ENCODE measurements at places on chromosomes 7 and 10. TPM values are rescaled to one million over a fixed set of nuclear protein-coding genes. Genes with fewer than 3 reads are reported as not detected.
A peak's percentile ranks its signal among the peaks of the same experiment; 100 is the strongest.

GRCh38 chr7:80307227-80307856, 172.7 kb downstream of the GNAI1 start:
- peak; percentile 63 for DNase-seq

DNA sequence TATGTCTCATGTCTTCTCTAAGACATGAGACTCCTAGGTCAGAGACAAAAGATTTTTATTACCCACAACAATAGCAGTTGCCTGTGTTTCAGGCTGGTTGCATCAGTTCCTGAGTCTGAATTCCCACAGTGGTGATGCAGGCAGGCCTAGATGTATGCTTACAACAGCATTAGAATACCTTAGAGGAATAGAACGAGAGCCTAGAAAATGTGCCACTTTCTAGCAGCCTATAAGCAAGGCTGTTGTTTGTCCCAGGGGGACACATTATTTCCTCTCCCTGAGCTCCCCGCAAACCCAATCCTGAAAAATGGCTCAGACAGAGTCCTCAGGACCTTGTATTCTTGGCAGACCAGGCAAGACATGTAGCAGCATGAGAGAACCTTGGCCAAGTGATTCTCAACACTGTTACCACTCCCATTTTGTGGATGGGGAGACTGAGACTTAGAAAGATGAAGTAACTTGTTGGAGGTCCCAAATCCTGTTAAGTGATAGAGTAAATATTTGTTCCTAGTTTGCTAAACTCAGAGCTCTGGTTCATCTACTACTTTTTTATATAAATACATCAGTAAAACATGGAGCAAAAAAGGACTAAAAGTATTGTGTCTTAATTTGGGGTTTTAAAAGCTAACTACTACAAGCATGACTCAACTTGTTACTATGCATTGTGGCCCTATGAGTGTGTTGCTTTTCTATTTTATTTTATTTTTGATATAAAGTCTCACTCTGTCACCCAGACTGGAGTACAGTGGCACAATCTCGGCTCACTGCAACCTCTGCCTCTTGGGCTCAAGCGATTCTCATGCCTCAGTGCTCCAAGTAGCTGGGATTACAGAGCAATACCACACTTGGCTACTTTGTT, 14.2 kb downstream of the VTI1A start:
- DNase-seq, result peak; percentile 41

DNA sequence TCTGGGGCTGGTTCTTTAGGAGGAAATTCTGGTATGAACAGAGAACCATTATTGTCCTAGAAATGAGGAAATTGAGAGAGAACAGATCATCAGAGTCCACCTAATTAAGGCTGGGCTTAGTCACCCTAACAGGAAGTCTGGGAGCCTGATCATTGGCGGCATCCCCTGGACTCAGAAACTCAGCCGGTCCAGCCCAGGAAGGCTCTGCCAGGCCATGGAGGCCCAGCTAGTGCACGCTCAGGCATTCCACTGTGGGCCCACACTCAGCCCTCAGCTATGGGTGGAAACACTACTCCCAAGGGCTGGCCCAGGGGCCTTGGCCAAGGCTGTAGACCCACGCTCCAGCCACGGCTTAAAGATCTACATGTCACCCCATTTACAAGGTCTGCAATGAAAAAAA, 109.2 kb downstream of the PTPN20 start:
- no peak for DNase-seq

DNA sequence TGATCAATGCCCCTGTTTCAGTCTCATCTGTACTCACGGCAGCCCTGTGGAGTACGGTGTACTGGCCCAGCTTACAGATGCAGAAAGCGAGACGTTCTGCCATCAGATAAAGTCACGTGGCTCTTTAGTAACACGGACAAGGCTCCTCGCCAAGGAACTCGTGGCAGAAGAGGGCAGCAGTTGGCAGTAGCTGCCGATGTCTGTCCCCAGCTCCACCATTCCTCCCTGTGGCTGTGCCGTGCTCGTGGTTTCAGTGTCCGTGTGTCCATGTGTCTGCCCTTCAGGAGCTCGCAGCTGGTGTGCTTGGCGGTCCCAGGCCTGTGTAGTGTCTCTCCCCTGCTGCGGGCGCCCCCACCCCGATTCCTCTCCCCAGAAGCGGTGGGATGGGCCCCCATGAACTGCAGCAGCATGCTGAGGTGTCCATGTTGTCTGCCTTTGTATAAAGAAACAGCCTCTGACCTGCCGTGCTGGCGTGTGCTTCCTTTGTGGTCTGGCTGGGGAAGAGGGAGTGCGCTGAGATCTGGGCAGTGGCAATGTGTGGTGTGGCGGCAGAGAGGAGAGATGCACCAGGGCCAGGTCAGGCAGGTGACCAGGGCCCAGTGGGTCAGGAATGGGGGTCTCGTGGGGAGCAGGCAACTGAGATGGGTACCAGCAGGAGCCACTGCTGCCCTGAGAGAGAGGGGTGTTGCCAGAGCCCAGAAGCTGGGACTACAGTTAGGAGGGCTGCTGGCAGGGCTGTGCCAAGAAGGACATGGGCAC, 9.8 kb downstream of the RHBDD2 start:
- DNase-seq, result no peak

- DNase-seq, result no peak
Measured at GRCh38 chr7:71465741-71466189, 333.8 kb downstream of the GALNT17 start.

GRCh38 chr10:33186150-33186549, 148.3 kb downstream of the NRP1 start:
- no peak for DNase-seq

DNA sequence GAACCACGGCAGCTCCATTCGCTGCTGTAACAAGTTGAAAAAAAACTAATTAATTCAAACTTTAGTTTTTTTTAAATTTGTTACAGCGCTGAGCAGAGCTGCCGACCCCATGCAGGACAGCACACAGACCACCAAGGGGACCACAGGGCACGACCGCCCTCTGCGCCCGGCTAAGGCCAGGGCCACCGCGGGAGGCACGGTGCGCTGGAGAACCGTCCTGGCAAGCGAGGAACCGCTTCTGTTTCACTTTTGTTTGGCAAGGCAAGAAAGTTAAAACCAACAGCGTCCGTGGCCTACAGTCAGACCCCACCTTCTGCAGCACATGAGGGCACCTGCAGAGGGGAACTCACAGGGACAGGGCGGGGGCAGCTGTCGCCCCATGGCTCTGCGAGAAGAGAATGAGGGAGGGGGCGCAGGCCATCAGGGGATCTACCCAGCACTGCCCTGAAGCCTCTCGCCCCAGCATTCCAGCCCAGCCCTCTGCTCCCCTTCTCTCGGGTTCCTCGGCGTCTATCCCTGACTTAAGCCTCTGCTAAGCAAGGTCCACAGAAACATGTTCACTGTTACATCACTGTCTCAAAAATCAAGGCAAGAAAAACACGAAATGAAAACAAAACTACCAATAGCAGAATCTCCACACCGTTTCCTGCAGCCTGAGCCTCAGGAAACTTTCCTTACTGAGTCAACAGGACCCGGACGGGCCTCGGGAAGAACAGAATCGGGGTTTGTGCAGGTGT, 204.4 kb downstream of the DIP2C start:
- no peak for DNase-seq

DNA sequence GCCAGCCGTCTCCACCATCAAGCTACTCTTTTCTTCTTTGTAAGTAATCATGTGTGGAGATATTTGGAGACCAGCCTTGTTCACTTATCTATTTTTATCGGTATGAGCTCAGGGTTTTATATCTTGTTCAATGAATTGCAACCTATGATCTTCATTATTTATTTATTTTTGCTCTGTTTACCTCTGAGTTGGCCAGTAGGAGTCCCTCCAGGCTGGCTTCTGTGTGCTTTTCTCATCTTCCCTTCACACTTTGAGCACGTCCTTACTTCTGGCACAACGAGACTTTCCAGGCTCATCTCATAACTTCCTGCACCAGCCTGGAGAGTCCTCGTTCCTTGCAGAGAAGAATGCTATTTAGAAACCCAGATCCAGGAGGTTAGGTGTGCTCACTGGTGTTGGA, 375.8 kb upstream of the PODXL start:
- DNase-seq, result peak; percentile 30

DNA sequence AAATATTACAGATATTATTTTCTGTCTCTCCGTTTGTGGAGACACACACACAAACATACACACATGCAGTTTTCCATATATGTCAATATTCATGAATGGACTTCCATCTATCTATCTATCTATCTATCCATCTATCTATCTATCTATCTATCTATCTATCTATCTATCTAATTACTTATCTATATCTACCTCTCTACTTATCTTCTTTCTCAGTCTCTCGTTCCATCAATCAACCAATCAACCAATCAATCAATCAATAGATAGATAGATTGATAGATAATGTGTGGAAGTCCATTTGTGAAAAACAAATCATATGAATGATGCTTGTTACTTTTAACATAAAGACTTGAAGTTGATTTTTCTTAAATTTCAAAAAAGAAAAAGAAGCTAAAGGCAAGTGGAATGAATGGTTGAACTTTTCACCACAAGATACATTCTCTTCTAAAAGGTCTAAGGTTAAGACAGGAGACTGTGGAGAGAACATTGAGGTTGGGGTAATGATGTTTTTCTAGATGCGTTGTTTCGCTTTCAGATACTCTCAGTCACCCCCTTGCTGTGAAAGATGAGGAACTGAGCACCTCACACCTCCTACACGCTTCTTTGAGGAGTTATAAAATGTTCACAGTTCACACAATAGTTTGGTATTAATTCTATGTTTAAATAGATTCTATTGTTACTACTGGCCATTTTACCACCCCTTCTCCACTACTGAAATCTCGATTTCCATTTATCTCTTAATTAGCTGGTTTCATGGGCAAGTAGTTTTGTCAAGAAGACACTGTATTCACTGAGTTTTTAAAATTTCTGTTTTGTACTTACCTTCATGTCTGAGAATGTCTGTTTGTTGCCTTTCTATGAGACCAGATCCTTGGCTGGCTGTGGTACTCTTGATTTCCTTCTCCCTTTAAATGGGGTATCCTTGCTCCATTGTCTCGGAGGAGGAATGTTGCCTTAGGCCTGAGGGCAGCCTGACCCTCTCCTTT, 114.1 kb downstream of the EMX2 start:
- DNase-seq, result no peak

DNA sequence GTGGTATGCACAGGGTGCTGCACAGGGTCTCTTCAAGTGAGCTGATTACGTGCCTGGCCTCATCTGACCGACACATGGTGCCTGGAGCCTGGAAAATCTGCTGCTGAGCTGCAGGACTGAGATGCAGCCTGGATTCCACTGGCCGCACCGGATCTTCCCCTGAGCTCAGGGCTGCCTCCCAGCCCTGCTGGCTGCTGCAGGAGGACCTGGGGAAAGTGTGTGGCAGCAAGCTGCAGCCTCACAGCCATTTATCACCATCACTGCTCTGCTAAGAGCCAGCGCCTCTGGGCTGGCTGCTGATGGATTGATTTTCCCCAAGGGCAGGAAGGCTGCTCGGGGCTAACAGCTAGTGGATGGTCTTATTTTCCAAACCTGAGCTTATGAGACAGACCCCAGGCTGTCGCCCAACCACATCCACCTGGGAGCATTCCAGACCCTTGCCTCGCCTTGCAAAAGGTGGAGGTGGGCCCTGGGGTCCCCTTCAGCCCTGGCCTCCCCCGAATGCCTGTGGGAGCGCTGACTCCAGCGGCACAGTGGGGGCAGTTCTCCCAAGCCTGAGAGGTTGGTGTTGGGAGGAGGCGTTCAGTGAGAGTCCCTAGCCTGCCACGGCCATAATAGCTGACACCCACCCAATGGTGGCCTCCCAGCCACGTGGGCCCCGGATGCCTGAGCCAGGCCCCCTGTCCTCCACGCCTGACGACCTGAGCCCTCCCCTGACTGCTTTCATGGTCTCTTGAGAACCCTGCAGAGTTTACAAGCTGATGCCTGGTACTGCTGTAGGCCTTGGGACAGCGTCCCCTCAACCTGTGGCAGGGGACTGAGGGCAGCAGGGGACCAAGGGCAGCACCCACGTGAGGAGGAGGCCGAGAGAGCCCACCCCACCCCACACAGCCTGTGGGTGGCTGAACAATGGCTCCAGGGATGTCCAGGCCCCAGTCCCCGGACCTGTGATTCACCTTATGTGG, 38.2 kb downstream of the STK32C start:
- DNase-seq, result no peak

- no peak for DNase-seq
Measured at GRCh38 chr10:73509695-73510094, 13.9 kb upstream of the PPP3CB start.

DNA sequence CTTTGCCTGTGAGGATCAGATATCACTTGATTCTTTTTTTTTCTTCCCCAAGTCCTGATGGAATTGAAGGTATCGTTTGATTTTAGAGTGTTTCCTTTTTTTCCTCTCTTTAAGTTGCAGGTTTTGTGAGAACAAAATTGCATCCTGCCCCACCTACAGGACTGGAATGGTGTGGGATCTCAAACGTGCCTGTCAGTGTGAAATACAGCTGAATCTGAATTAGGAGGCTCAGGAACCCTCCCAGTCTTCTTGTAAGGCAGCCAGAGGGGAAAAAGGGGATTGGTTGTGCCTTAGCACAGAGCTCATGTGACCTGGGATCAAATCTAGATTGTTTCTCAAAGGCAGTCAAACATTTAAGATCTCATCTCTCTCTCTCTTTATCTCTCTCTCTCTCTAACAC, 32.7 kb upstream of the KLHL7 start:
- DNase-seq, result peak; percentile 52

DNA sequence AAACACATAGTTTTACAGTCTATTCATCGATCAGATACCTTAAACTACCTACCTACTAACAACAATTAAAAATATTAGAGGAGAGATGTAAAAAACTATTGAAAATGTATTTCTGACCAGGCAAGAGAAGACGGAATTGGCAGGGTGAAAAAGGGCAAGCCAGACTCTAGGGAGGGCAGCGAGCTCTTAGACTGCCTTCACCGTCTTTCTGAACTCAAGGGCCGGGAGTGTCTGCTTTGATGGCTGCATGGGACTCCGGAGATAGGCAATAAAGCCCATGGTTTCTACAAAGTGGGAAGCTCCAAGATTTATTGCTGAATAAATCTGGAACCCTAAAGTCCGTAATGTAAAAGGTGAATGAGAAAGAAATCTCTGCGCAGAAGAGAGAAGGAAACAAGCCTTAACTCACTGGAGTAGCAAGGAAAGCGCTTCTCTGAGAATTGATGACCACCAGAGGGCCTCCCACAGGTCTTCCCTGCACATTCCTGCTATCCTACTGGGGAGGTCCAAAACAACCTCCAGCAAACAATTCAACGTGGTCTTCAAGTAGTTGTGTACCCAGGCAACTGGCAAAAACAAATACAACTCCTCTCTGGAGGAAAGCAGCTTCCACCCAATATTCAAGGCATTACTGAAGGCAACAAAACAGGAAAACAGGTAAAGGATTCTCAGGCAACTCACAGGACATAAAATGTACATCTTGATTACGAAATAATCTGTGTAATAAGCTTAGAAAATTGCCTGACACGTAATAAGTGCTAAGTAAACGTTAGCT, 181.3 kb downstream of the SDK1 start:
- peak; percentile 69 for DNase-seq

The TMEM26 gene
- total RNA-seq, result not detected

The HPSE2 gene
- 0.03 TPM for total RNA-seq

The ITPRID1 gene
- not detected for total RNA-seq

The ZNHIT1 gene
- 211 TPM for total RNA-seq

The SORCS1 gene
- 6.4 TPM for total RNA-seq

The BRI3 gene
- 184 TPM for total RNA-seq
